ENCODE measurements at places on chromosomes 2 and 18.

DNA sequence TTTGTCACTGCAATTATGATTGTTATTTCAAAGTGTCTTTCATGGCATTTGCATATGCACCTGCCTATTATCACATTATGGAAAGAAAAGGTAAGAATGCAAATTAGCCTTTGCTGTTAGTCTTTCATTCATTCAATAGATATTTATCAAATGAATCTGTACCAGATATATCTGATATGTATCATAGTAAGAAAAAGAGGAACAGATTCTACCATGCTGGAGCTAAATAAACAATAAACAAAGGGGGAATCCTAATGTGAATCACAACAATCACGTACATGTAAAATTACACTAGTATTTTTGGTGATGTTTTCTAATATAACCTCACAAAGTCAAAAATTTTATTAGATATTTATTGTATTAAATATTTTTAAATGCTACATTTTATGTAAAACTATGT lies 446.4 kb downstream of the THSD7B start:
- no peak for DNase-seq

GRCh38 chr2:148885209-148885608 lies 10.2 kb downstream of the KIF5C start:
- DNase-seq = no peak

DNA sequence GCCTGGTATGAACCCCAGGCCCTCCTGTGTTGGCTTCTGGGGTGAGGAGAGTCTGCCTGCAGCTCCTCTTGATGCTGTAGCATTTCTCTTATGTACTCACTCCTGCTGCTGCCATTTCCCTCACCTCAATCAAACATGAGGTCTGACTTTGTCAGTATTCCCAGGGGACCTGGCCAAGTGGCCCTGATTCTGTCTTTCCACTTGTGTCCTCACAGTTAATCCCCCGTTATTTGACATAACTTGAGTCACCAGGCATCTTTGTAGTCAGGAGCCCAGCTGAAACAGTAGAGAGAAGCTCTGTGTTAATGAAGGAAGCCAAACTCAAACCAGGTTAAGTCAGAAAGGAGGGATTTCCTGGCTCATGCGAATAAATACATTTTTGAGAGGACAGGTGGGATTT lies 55.0 kb downstream of the SLC9A2 start:
- DNase-seq = no peak

GRCh38 chr2:155389224-155389623 lies 690.7 kb downstream of the KCNJ3 start:
- no peak for DNase-seq

GRCh38 chr2:55869637-55870325 lies 53.8 kb downstream of the EFEMP1 start:
- peak; percentile 60 for DNase-seq

DNA sequence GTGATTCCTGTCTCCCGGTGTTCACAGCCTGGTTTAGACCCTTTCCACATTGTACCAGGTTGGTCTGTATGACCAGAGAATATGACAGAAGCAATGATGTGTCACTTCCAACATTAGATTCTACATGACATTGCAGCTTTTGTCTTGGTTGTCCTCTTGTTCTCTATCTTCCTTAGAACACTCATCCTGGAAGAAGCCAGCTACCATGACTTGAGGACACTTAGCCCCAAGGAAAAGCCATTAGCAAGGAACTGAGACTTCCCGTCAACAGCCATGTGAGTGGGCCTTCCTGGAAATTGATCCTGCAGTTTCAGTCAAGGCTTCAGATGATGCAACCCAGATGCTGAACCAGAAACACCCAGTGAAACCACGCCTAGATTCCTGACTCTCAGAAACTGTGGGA lies 143.3 kb downstream of the MREG start:
- peak; percentile 31 for DNase-seq

DNA sequence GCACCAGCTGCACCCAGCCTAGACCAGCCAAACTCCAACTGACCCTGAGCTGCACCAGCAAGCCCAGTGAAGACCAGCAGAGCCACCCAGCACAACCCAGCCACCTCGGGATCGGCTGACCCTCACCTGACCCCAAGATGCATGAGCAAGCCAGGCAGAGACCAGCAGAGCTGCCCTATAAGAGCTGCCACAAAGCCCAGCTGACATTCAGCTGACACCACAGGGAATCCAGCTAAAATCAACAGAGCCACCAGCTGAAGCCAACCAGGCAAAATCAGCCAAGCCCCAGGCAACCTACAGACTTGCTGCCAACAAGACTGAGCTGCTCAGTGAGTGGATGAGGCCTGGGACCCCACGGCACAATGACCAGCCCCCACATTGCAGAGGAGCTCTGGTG lies 54.6 kb downstream of the CYP27C1 start:
- DNase-seq = no peak

GRCh38 chr2:98796775-98797544 lies 66.0 kb upstream of the MGAT4A start:
- no peak for DNase-seq
